ENCODE measurements at places on chromosomes 1 and 21.

DNA sequence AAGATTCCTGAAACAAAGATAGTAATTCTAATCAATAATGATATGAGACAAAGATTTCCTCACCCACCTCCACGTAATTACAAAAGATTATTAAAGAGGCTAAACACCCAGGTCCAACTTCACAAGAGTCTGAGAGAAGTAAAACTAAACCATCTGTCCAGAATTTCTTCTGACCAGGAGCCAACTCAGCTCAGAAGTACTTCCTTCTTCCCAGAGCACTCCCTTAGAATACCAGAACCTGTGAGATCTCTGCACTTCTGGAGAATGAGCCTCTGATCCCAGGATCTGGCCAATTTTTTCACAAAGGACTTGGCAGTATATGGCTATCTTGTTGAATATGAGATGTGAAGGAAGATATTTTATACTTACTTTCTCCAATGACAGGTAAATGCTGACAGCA is 120.6 kb upstream of the PALMD start:
- no peak for DNase-seq

DNA sequence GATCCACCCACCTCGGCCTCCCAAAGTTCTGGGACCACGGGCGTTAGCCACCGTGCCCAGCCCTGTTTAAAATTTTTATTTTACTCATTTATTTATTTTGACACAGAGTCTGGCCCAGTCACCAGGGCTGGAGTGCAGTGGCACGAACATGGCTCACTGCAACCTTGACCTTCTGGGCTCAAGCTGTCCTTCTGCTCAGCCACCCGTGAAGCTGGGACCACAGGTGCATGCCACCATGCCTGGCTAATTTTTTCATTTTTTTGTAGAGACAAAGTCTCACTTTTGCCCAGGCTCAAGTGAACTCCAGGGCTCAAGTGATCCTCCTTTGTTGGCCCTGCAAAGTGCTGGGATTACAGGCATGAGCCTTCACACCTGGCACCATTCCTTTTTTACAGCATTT is 27.5 kb upstream of the DNAJC6 start:
- DNase-seq = no peak

GRCh38 chr1:175089136-175089718 is 21.6 kb downstream of the TNN start:
- no peak for DNase-seq

- peak; percentile 34 for DNase-seq
These were observed 34.6 kb downstream of the DNTTIP2 start for GRCh38 chr1:93844262-93845045.

DNA sequence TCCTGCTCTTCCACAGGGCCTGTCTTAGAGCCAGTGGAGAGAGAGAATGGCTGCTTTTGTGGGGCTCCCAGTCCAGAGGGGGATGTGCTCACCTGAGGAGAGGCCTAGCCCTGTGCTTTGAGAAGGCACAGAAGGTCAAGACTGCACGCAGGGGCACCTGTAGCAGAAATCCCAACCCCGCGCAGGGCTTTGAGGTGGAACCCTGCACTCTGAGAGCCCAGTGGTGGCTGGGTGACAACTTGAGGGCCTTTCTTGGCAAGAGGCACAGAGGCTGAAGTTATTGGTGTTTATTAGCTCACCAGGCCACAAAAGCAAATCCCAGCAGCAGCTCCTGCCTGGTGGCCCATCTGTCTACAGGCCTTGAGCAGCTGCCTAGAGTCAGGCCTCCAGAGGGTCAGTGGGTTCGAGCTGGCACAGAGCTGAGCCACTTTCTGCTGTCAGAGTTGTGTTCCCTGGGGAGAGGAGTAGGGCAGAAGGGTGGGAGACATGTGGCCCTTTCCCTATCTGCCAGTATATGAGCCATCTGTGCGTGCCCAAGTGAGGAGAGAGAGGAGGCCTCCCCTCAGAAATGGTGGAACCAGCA is 31.4 kb downstream of the SZRD1 start:
- DNase-seq = no peak

GRCh38 chr1:62281922-62282555 is 37.2 kb downstream of the KANK4 start:
- DNase-seq = no peak

All from hypothalamus (tissue), 51 donors.